ENCODE measurements at places on chromosomes 16 and 17.

DNA sequence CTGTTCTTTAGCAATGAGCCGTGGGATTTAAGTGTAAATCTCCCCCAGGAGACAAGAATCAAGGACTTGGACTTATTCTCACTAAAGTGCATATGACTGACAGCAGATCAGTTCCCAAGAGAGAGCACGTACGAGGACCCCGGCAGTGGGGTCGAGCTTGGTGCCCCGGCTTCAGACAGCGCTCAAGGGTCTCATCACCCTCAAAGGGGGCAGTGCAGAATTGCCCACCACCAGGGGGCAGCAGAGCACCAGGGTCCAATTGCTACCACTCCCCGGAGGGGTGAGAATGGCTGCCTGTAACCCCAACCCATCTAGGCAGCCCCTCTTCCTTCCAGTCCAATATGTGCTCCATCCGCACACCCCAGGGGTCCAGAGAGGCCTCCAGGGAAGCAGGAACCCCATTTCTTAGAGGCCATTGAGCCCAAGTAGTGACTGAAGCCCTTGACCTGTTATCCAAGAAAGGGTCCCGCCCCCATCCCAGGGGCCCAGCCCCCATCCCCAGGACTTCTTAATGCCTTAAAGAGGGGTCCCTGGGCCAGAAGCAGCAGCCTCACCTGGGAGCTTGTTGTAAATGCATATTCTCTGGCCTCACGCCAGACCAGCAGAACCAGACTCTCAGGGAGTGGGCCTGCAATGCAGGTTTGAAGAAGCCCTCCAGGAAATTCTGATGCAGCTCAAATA lies 86.1 kb downstream of the ZDHHC7 start:
- DNase-seq, result peak; percentile 75

GRCh38 chr17:42271779-42272035 lies 4.5 kb downstream of the STAT5B start:
- DNase-seq, result no peak

DNA sequence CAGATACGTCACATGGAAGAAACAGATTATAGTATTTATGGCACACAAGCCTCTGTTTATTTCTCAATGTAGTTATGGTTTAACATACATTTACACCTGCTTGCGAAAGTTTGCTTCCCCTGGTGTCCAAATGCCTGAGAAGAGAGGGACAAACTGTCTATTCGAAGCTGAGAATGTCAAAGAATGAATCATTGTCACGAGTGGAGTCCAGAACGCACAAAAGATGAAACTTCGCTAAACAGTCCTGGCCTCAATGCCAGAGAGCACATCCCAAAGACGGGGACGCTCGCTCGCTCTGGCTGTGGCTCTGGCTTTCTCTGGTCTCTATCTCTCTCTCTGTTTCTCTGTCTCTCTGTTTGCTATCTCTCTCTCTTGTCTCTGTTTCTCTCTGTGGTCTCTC lies 298.8 kb downstream of the FOXL1 start:
- DNase-seq, result no peak

GRCh38 chr17:11511696-11512095 lies 86.6 kb upstream of the DNAH9 start:
- DNase-seq, result no peak

DNA sequence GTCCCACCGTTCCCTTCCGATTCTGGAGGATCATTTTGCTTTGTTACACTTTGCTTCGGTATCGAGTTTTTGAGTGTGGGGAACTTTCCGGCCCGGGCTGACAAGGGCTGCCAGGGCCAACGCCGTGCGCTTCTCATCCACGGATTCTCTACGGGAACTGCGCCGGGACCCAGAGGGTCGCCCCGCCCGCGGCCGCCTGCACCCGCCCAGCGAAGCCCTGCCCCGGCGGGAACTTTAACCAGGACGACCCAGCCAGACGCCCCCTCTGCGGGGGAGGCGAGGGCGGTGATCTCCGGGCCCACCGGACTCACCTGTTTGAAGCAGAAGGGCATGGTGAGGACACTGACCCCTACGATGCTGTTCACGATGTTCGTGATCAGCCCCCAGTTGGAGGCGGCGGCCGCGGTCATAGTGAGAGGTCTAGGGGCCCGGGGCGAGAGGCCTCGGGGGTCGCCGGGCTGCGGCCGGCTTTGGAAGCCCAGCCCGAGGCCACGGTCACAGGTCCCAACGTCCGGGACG lies 536 bp downstream of the SLC38A10 start:
- no peak for DNase-seq

DNA sequence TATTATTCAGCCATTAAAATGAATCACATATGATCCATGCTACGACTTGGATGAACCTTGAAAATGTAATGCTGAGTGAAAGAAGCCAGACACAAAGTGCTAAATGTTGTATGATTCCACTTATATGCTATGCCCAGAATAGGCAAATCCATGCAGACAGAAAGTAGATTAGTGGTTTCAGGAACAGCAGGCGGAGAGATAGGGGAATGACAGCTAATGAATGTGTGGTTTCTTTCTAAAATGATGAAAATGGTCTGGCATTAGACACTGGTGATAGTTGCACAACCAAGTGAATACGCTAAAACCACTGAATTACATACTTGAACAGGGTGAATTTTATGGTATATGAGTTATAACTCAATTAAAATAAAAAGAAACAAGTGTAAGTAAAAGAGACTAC lies 121.8 kb upstream of the NOG start:
- DNase-seq, result no peak

DNA sequence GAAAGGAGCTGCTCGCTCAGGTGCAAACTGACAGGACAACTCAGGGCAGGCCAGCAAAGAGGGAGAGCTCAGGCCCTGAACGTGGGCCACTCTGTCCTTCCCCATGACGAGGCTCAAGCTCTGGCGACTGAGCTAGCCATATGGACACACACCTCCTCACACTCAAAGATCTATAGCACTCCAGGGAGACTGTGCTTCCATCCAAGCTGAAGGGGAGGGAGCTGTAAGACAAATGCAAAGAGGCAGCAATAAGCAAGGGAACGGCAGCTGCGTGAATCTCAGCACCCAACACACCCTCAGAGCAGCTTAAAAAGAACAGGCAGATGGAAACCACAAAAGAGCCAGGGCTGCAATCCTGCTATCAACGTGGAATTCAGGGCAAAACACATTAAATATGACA lies 13.5 kb downstream of the NUDT16L1 start:
- DNase-seq, result no peak

DNA sequence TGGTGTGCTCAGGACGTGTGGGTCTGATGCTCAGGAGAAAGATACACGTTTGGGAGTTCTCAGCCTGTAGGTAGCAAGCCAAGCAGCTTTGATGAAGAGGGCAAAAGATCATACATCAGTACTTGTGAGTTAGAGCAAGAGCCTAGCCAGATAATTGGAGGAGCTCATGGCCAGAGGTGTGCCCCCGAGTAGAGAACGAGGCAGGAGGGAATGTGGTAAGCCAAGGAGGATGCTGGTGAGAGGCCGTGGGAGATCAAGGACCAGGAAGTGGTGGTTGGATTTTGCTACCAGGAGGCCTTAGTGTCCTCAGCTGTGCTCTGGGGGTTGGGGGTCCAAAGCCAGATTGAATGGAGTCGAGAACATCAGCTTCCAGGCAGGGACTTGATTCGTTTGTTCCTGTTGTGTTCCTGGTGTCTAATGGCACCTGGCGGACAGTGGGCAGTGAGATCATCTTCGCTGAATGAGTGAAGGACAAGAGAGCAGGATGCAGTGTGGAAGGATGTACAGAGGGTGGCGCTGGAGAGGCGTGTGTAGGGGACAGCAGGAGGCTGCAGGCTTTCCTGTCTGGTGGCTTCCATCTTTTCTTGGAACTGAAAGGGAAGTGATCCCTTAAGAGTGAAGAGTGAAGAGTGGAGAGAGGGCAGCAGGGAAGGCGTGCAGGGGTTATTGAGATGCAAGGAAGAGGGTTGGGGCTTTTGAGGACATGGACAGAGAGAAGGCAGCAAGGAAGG lies 11.6 kb downstream of the FBXL19 start:
- DNase-seq, result no peak

- DNase-seq, result peak; percentile 67
Measured at GRCh38 chr17:42289611-42290181, 1.4 kb downstream of the STAT5A start.

DNA sequence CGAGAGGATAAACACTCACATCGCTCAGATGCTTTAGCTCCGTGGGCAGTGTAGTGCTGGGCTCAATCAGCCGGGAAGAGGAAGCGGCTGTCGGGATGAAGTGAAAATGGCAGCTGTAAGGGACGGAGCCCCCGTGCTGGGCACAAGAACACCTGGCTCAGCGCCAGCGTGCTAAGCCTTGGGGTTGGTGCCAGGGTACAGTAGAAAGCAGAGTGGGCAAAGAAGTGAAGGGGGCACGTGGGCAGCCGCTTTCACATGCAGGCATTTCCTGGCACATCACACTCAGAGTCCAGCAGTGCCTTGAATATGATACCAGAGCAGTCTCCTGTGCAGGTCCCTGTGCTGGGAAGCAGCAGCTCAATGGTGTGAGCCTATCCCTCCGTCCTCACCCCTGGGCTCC lies 51.1 kb upstream of the FOXF1 start:
- no peak for DNase-seq

GRCh38 chr16:28064706-28065249 lies 1.3 kb upstream of the GSG1L start:
- no peak for DNase-seq

- DNase-seq, result no peak
Measured at GRCh38 chr16:54140057-54140787, 146.4 kb downstream of the IRX3 start.

DNA sequence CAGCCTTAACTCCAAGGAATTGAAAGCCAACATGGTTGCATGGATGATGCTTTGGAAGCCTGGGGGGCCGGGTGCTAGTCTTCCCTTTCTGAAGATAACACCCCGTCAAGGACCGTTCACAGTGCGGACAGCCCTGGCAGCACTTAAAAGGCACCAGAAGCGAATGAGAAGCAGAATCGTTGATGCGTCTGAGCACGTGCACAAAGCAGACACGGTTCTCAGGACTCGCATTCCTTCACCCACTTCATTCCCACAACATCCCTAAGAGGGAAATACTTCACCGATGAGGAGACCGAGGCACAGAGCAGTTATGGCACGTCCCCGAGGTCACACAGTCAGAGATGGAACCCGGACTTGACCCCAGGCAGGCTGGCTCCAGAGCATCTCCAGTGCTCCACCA lies 14.2 kb downstream of the TRPV1 start:
- DNase-seq, result no peak

GRCh38 chr16:84898447-84898846 lies 78.7 kb downstream of the CRISPLD2 start:
- no peak for DNase-seq

- no peak for DNase-seq
Measured at GRCh38 chr17:34091975-34092374, 163.1 kb upstream of the CCL2 start.

GRCh38 chr17:44878627-44879221 lies 20.5 kb downstream of the EFTUD2 start:
- DNase-seq, result no peak

- DNase-seq, result no peak
Measured at GRCh38 chr17:51016099-51016498, 104.6 kb downstream of the SPAG9 start.

GRCh38 chr16:56910112-56910511 lies 21.8 kb upstream of the HERPUD1 start:
- no peak for DNase-seq

DNA sequence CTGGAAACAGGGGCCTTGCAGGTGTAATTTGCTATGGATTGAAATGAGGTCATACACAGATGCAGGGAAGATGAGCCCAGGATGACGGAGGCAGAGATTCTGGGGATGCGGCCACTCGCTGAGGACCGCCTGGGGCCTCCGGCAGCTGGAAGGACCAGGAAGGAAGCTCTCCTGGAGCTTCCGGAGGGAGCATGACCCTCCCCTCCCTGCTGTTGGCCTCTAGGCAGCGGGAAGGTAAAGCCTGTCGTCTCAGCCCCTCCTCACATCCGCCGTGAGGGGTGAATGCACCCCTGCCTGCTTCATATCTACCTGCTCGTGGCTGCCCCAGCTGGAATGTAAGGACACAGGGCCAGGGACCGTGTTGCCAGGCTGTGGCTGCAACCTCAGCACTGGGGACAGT lies 29.1 kb upstream of the ZNF469 start:
- no peak for DNase-seq

DNA sequence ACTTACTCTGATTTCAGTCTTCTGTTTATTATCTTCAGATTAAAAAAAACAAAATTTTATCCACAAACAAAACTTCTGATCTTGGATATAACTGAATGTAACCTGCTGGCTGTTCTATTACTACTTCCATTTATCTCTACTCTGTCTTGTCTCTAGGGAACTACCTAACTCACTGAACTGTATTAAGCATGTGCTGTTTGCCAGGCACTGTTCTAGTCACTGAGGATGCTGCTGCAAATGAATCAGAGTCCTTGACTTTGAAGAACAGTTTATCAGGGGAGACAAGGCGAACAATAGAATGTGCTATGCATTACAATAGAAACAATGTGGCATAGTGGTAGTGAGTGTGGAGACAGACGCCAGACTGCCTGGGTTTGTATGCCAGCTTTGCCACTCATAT lies 2.3 kb upstream of the ANKRD40 start:
- DNase-seq, result no peak

GRCh38 chr17:17150448-17150800 lies 55.7 kb downstream of the PLD6 start:
- DNase-seq, result no peak

DNA sequence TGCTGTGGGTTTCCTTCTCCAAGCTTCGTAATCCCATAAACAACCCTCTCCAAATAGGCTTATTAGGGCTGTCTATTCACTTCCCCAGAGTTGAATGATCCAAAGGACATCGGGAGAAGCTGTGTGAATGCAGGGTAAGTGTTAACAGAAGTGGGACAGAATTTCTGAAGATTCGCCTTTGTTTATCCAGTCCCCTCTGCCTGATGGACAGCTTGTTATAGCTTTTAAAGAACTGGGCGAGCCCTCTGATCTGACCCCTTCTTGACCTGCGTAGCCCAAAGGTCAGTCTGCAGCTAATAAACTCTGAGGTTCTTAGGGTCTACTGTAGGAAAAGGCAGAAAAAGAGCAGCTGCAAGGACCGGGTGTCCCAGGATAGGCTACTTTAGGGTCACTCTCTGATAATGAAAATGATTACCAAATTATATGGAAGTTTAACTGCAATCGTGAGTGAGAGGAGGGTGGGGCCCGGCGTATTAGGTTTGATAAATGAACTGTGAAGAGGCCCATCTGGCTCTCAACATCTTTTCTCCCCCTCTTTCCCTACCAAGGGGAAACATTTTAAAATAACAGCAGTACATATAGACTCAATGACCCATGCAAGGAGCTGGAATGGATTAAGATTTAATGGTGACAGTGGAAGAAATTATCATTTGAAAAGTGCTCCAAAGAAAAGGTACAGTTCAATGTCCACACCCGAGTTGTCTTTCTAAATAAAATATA lies 233.4 kb downstream of the FTO start:
- no peak for DNase-seq

DNA sequence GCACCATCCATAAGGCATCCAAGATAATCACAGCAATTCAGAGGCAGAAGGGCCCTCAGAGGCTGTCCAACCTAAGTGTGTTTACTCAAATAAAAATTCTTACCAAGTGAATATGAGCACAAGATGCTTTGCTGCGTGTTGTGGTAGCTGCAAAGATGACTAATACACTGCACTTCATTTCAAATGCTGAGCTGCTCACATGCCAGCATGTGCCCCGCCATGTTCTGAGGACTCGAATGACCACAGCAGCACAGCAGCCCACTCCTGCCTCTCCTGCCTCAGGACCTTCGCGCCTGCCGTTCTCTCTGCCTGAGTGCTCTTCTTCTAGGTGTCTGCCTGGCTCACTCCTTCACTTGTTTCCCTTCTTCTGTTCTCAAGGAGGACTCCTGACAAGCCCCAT lies 19.0 kb downstream of the PIK3R5 start:
- DNase-seq, result no peak

GRCh38 chr17:2712300-2713043 lies 908 bp upstream of the CLUH start:
- DNase-seq, result no peak

GRCh38 chr17:7024402-7024785 lies 1.5 kb downstream of the BCL6B start:
- DNase-seq, result no peak

Measured in stimulated activated CD4-positive, alpha-beta T cell treated with anti-CD3 and anti-CD28 coated beads, Interleukin-4, amount 100 ng/mL, for 48 hours (primary cell).